ENCODE measurements at places on chromosomes 3 and 15. TPM values are rescaled to one million over a fixed set of nuclear protein-coding genes. Genes with fewer than 3 reads are reported as not detected.

DNA sequence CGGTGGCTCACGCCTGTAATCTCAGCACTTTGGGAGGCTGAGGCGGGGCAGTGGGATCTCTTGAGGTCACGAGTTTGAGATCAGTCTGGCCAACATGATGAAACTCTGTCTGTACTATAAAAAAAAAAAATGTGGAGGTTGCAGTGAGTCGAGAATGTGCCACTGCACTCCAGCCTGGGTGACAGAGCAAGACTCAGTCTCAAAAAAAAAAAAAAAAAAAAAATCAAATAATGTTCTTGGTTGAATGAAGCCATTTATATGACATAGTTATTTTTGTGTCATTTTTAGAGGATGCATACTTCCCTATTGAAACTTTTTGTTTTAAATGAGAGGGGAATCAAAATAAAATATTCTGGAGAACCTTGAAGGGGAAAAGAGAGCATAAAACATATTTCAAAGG, 3.1 kb downstream of the HMCES start:
- no peak for DNase-seq
- peaks cover 45% of the 10 kb centered on the region for H3K4me1 ChIP-seq
- H3K27me3 ChIP-seq: no peaks in the 10 kb centered on the region

LEKR1 gene
- 0.77 TPM for total RNA-seq

GRCh38 chr3:123657568-123657967, 72.7 kb upstream of the HACD2 start:
- H3K27ac ChIP-seq: no peak overlapping the region
- DNase-seq: no peak

DNA sequence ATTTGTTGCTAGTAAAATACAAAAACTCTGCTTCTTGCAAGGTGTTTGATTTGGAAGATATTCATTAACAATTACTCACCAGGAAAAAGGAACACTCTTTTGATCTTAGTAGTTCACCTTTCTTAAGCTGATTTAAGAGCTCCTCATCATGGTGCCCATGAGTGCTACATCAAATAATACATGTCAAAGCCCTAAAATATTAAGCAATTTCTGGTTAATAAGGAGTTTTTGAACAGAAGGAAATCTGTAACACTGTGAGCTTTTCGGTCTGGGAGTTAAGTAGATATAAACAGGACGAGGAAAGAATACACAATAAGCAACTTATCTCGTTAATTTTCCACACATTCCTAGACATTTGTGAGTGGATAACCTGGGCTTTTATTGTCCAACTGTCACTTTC, 83.9 kb upstream of the DCBLD2 start:
- no peak for DNase-seq
- no peaks in the 10 kb centered on the region for H3K36me3 ChIP-seq
- H3K27me3 ChIP-seq: no peaks in the 10 kb centered on the region
- H3K4me3 ChIP-seq: no peak overlapping the region
- no peak overlapping the region for H3K27ac ChIP-seq
- no peaks in the 10 kb centered on the region for H3K4me1 ChIP-seq

- H3K36me3 ChIP-seq: no peaks in the 10 kb centered on the region
- H3K27me3 ChIP-seq: no peaks in the 10 kb centered on the region
- H3K27ac ChIP-seq: no peak overlapping the region
- no peaks in the 10 kb centered on the region for H3K4me1 ChIP-seq
These were observed 63.5 kb downstream of the OTOL1 start for GRCh38 chr3:161560008-161560637.

DNA sequence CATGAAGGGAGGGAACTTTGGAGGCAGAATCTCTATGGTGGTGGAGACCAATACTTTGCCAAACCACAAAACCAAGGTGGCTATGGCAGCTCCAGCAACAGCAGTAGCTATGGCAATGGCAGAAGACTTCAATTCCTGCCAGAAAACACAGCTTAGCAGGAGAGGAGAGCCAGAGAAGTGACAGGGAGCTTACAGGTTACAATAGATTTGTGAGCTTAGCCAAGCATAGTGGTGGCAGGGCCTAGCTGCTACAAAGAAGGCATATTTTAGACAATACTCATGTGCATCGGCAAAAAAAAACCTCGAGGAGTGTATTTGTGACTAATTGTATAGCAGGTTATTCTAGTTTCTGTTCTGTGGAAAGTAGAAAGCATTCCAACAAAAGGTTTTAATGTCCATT, 6.4 kb upstream of the CSTA start:
- no peak overlapping the region for H3K27ac ChIP-seq
- no peaks in the 10 kb centered on the region for H3K27me3 ChIP-seq
- H3K36me3 ChIP-seq: no peaks in the 10 kb centered on the region
- peaks cover 18% of the 10 kb centered on the region for H3K4me1 ChIP-seq
- H3K4me3 ChIP-seq: no peak overlapping the region

DNA sequence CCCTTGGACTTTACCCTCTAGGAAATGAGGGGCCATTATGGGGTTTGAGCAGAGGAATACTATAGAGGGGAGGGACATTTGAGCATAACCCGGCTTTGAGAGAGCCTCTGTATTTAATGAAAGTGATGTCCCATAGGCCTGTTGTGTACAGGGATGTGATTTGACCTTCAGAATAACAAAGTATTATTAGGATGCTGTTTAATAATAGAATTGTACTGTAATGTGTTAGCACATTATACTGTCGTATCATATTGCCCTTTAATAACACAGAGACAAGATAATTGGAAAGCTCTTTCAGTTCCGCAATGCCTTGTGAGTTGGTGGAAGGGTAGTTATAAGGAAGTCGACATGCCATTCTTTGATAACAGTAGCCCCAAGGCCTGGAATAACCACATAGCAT, 328.3 kb downstream of the RYR3 start:
- H3K4me1 ChIP-seq: no peaks in the 10 kb centered on the region
- H3K27me3 ChIP-seq: peaks cover 8% of the 10 kb centered on the region
- no peak overlapping the region for H3K4me3 ChIP-seq
- no peak for DNase-seq
- no peak overlapping the region for H3K27ac ChIP-seq
- no peaks in the 10 kb centered on the region for H3K36me3 ChIP-seq

SLC35A5 gene
- total RNA-seq: 4.6 TPM

BCL2A1 gene
- 20.0 TPM for total RNA-seq

PARP15 gene
- total RNA-seq: 41.8 TPM

CD86 gene
- 0.69 TPM for total RNA-seq

DNA sequence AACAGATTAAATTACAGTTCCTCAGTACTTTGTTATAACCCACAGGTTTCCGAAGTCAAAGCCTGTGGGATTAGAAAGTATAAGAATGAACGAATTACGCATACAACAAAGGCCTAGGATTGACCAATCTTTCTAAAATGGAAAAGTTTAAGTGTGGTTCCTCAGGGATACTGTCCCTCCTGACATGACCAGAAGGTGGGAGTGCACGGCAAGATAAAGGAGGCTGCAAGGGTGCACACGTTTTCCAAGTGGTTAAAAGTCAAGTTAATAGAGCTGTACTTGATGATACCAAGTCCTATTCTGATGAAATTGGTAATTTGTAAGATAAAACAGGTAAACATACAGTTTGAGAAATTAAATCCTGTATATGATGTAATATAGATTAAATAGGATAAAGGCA, 96.2 kb downstream of the ALDH1A2 start:
- H3K36me3 ChIP-seq: no peaks in the 10 kb centered on the region
- H3K4me1 ChIP-seq: no peaks in the 10 kb centered on the region
- no peaks in the 10 kb centered on the region for H3K27me3 ChIP-seq
- no peak for DNase-seq
- H3K4me3 ChIP-seq: no peak overlapping the region

- no peak overlapping the region for H3K27ac ChIP-seq
- no peaks in the 10 kb centered on the region for H3K4me1 ChIP-seq
These were observed 117.3 kb upstream of the UBE3A start for GRCh38 chr15:25556136-25556535.

GRCh38 chr3:52982839-52983238, 63.0 kb downstream of the SFMBT1 start:
- H3K36me3 ChIP-seq: no peaks in the 10 kb centered on the region
- no peak overlapping the region for H3K27ac ChIP-seq

- DNase-seq: no peak
- no peak overlapping the region for H3K27ac ChIP-seq
- no peaks in the 10 kb centered on the region for H3K36me3 ChIP-seq
- H3K4me1 ChIP-seq: no peaks in the 10 kb centered on the region
- no peak overlapping the region for H3K4me3 ChIP-seq
- no peaks in the 10 kb centered on the region for H3K27me3 ChIP-seq
These were observed 324.7 kb downstream of the SHQ1 start for GRCh38 chr3:72523429-72524151.

GRCh38 chr15:41561777-41562145, 2.7 kb downstream of the TYRO3 start:
- peaks cover 8% of the 10 kb centered on the region for H3K27me3 ChIP-seq
- no peaks in the 10 kb centered on the region for H3K36me3 ChIP-seq
- no peak for DNase-seq
- no peak overlapping the region for H3K27ac ChIP-seq
- H3K4me3 ChIP-seq: no peak overlapping the region

RASA2 gene
- 96.1 TPM for total RNA-seq

PLSCR2 gene
- total RNA-seq: not detected

LRRC2 gene
- total RNA-seq: 0.59 TPM

DCUN1D1 gene
- total RNA-seq: 38.9 TPM

- H3K36me3 ChIP-seq: no peaks in the 10 kb centered on the region
- DNase-seq: no peak
- no peak overlapping the region for H3K27ac ChIP-seq
- H3K4me3 ChIP-seq: no peak overlapping the region
These were observed 8.3 kb downstream of the FES start for GRCh38 chr15:90892498-90893174.

SKOR1 gene
- total RNA-seq: 2.2 TPM

- no peaks in the 10 kb centered on the region for H3K27me3 ChIP-seq
- no peaks in the 10 kb centered on the region for H3K36me3 ChIP-seq
- no peak for DNase-seq
- no peak overlapping the region for H3K4me3 ChIP-seq
These were observed 247.8 kb upstream of the FEZF2 start for GRCh38 chr3:62621176-62621575.

CKMT1A gene
- total RNA-seq: not detected

DNA sequence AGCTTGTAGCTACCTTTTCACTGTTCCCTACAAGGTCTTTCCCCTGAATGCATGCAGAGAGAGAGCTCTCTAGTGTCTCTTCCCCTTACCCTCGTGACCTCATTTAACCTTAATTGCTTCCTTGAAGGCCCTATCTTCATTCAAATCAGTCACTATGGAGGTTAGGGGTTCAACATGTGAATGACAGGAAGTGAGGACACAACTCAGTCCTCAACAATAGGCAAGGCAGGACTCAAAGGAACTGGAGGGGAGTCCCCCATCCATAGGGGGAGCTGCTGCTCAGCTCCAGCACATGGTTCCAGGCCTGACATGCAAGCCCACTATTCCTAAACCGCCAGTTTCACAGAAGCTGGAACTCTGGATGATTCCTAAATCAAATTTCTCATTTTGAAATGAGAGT, 33.8 kb upstream of the GYG1 start:
- H3K4me3 ChIP-seq: no peak overlapping the region
- no peaks in the 10 kb centered on the region for H3K4me1 ChIP-seq
- no peaks in the 10 kb centered on the region for H3K27me3 ChIP-seq
- no peak overlapping the region for H3K27ac ChIP-seq
- DNase-seq: no peak

- H3K36me3 ChIP-seq: no peaks in the 10 kb centered on the region
- DNase-seq: no peak
- no peaks in the 10 kb centered on the region for H3K27me3 ChIP-seq
- H3K4me1 ChIP-seq: no peaks in the 10 kb centered on the region
- H3K27ac ChIP-seq: no peak overlapping the region
- no peak overlapping the region for H3K4me3 ChIP-seq
These were observed 346.4 kb upstream of the KCNMB2 start for GRCh38 chr3:178189854-178190253.

GRCh38 chr15:80489030-80489594, 84.9 kb downstream of the ARNT2 start:
- no peak overlapping the region for H3K4me3 ChIP-seq
- no peaks in the 10 kb centered on the region for H3K4me1 ChIP-seq
- DNase-seq: no peak
- H3K27ac ChIP-seq: no peak overlapping the region

- no peaks in the 10 kb centered on the region for H3K27me3 ChIP-seq
- H3K4me1 ChIP-seq: no peaks in the 10 kb centered on the region
- H3K36me3 ChIP-seq: no peaks in the 10 kb centered on the region
- no peak for DNase-seq
- no peak overlapping the region for H3K4me3 ChIP-seq
These were observed 182.2 kb downstream of the RAP2B start for GRCh38 chr3:153343988-153344782.

MORC1 gene
- total RNA-seq: not detected

- H3K4me1 ChIP-seq: no peaks in the 10 kb centered on the region
- H3K27ac ChIP-seq: no peak overlapping the region
- no peak overlapping the region for H3K4me3 ChIP-seq
- no peaks in the 10 kb centered on the region for H3K27me3 ChIP-seq
- no peak for DNase-seq
These were observed 420.9 kb downstream of the LPP start for GRCh38 chr3:188574885-188575284.

DNA sequence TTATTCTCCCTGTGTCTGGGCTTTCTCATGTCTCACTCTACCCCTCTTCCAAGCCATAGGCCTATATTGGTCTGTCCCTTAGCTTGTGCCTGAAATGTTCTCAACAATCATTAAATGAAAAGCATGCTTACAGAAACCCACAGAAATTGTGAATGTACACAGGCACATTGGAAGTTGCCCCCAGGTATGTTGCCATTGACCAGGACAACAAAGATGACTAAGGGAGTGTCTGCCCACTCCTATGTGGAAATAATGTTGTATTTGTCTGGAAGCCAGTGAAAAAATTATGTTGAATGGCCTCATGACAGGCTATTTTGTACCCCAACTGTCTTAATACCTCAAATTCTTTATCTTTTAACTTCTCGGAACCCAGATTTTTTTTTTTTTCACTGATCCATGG, 102.0 kb downstream of the TPRG1 start:
- no peak overlapping the region for H3K27ac ChIP-seq
- DNase-seq: no peak
- H3K36me3 ChIP-seq: no peaks in the 10 kb centered on the region
- peaks cover 16% of the 10 kb centered on the region for H3K4me1 ChIP-seq
- H3K4me3 ChIP-seq: no peak overlapping the region

OXTR gene
- 0.17 TPM for total RNA-seq

GRCh38 chr3:98536456-98537017, 4.8 kb downstream of the GPR15 start:
- peak overlapping the region; percentile 16 for H3K4me3 ChIP-seq
- H3K27ac ChIP-seq: no peak overlapping the region
- no peaks in the 10 kb centered on the region for H3K27me3 ChIP-seq
- no peak for DNase-seq
- no peaks in the 10 kb centered on the region for H3K36me3 ChIP-seq

DNA sequence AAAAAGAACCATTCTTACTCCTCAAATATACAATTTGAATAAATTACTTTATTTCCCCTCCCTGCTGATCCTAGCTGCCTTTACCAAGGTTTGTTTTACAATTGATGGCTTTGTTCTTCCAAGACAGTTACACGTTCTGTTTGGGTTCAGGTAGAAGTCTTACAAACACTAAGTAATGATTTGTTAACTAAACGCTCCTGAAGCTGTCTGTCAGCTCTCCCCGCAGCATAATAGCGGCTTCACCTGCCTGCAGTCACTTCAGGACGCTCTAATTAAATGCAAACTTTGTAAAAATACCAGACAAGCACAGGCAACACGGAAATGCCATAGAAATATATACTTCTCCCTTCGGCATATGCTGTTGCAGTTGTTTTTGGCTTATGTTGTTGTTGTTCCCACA, 176.4 kb upstream of the MDFIC2 start:
- H3K4me1 ChIP-seq: no peaks in the 10 kb centered on the region
- no peak overlapping the region for H3K4me3 ChIP-seq
- H3K27ac ChIP-seq: no peak overlapping the region
- H3K36me3 ChIP-seq: no peaks in the 10 kb centered on the region

PCOLCE2 gene
- total RNA-seq: not detected

GRCh38 chr15:41407341-41407740, 5.0 kb upstream of the NDUFAF1 start:
- no peaks in the 10 kb centered on the region for H3K36me3 ChIP-seq
- H3K4me1 ChIP-seq: peaks cover 6% of the 10 kb centered on the region
- H3K27me3 ChIP-seq: no peaks in the 10 kb centered on the region
- no peak overlapping the region for H3K27ac ChIP-seq
- DNase-seq: no peak

All from CD4-positive, alpha-beta T cell (primary cell).